ENCODE measurements at places on chromosomes 7 and 10.

GRCh38 chr7:95473276-95473985 is 12.3 kb upstream of the ASB4 start:
- DNase-seq = no peak

DNA sequence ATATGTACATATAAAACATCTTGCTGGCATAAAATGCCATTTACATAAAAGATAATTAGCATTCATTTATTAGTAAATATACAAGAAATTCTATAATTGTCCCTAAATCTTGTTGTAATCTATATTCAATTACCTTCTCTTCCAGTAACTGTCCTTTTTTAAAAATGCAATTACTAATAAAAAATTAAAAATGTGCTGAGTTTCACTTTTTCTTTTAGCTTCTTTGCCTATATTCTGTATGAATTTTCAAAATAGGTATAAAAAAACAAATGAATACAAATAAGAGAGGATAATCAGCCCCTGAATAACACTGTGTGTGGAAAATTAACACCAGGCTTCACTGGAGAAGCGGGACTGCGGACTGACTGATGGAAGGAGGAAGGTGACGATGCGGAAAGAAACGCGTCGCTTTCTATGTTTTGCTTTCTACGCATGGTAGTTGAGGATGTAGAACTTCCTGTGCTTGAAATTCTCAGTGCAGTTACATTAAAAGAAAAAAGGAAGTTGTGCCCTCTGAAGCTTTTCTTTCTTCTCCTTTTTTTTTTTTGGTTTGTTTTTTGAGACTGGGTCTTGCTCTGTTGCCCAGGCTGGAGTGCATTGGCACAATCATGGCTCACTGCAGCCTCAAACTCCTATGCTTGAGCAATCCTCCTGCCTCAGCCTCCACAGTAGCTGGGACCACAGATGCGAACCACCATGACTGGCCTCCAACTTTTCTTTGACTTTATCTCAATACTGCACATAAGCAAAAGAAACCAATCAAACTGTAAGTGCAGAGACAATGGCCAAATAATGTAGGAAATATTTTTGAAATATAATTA is 7.4 kb upstream of the ZMYND11 start:
- DNase-seq = no peak

DNA sequence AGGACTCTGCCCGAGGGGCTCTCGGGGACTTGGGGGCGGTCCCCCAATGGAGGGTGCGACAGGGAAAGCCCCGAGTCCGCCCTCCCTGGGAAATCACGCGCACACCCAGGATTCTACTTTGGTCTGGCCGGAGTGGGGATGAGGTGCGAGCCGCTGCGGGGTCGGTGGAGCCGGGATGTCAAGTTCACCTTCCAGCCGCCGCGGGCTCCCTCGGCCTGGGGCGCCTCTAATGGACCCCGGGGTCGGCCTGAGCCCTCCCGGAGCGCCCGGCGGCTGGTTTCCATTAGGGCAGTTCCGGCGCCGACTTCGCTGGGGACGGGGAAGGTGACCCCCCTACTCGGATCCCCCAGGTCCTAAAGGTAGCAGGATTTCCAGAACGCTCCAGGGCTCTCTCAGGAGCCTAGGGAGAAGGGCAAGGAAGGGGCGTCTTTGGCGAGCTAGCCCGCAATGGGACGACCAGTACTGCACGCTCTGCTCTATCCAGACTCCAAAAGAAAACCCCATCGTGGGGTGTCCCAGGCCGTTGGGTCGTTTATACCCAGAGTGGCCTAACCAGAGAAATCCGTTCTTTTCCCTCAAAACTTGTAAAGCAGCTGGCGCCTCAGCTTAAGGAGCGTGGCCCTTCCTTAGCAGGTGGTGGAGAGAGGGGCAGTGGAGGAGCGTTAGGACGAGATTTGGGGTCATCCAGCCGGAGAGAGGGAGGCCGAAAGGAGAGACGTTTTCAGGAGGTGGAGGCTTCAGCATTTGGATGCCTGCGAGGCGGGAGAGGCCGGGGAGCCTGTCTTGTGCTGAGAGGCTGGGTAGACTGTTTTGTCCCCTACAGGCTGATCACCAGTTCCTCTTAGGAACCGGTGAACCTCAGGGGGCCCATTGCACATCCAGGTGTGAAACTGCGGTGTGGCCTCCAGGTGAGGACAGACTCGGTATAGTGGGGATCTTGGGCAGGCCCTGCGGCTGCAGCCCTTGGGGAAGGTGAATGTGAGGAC is 860 bp upstream of the WDR86 start:
- DNase-seq = no peak

GRCh38 chr10:97207131-97207530 is 21.4 kb upstream of the SLIT1 start:
- no peak for DNase-seq

DNA sequence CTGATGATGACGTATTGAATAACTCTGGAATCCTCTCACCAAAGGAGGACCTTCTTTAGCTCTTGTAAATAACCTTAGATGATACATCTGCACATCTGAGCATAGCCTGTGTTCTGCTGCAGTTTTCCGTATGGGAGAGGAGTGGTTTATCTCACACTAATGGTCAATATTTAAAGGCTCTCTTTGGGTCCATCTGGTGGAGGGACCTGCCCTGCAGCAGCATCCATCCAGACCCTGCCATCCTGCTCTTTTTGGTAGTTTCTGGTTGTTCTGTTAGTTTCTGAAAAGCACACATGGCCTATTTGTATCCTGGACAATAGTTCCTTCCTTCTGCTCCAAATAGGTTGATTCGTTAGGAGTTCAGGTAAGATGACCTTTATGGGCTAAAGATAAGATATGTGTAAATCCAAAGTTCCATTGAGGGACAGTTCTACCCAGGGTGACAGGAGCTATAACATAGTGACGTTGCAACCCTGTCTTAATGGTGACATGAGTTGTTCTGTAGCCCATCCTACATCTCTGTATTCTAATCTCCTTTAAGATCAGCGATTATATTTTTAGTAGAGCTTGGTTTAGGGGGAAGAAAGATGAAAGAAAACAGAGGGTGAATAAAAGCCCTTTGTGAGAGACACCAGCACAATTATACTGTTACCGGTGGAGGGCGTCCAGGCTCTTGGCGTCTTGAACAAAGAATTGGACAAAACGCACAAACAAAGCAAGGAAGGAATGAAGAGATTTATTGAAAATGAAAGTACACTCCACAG is 60.0 kb upstream of the KLF14 start:
- peak; percentile 38 for DNase-seq

GRCh38 chr7:8136051-8136730 is 125.8 kb downstream of the ICA1 start:
- DNase-seq = no peak

GRCh38 chr7:70237831-70238575 is 639.7 kb downstream of the AUTS2 start:
- no peak for DNase-seq

- peak; percentile 67 for DNase-seq
Observed at GRCh38 chr7:47818796-47819606, 129.3 kb downstream of the PKD1L1 start.

GRCh38 chr10:124741922-124742412 is 2.2 kb downstream of the FAM53B start:
- no peak for DNase-seq

GRCh38 chr7:121187676-121188075 is 141.1 kb upstream of the WNT16 start:
- DNase-seq = peak; percentile 35

DNA sequence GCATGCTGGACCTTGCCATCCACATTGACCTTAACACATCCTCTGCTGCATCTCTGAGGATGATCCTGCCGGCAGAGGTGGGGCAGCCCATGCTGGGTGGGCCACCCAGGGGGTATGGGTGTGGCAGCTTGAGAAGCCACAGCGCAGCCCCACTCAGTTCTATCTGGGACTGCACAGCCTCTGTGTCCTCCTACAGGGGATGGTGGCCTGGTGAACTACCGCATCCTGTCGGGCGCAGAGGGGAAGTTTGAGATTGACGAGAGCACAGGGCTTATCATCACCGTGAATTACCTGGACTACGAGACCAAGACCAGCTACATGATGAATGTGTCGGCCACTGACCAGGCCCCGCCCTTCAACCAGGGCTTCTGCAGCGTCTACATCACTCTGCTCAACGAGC is 12.2 kb upstream of the C10orf105 start:
- no peak for DNase-seq

DNA sequence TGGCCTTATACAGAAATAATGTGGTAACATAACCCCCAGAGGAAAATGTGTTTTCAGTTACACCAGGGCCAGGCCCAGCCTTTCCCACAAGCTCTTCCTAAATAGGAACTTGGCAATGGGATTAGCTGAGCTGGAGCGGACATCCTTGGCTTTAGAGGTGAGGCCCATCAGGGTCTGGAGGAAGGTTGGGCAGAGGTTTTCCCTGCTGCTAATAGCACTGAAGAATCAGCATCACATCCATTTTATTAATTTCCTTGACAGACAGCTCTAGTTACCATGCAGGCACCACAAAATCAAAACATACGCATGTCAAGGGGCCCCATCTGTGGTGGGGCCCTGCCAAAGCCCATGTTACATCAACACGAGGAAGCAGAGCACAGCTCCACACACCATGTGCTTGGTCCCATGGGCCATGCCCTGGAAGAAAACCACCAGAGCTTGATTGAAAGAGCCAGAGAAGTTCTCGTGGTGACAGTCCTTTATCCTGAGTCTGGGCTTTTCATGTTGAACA is 566.6 kb downstream of the KCNMA1 start:
- DNase-seq = peak; percentile 46

All from fibroblast of gingiva (primary cell).